Stimulated activated CD8-positive, alpha-beta memory T cell treated with anti-CD3 and anti-CD28 coated beads, Interleukin-7, amount 100 ng/mL, for 1 hour (primary cell): ENCODE measurements at places on chromosomes 7 and 10.

- DNase-seq = no peak
These were observed 89.0 kb downstream of the ST8SIA6 start for GRCh38 chr10:17365402-17365801.

DNA sequence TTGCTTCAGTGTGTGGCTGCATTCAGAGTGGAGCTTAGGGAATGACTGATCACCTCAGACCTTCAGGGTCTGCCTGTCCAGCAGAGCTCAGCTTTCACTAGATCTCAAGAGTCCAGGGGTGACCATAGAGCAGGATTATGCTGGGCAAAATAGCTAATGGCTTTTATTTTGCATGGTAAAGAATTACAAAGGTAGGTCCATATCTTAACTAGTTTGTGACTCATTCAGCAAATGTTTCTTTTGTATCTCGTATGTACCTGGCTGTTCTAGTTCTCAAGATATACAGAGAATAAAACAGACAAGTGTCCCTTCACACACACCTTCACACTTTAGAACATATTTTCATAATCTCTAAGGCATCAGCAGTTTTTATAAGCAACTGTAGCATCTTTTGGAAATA lies 180.5 kb downstream of the DYNC1I1 start:
- no peak for DNase-seq

- DNase-seq = no peak
These were observed 137.6 kb downstream of the C10orf105 start for GRCh38 chr10:71582019-71582418.

DNA sequence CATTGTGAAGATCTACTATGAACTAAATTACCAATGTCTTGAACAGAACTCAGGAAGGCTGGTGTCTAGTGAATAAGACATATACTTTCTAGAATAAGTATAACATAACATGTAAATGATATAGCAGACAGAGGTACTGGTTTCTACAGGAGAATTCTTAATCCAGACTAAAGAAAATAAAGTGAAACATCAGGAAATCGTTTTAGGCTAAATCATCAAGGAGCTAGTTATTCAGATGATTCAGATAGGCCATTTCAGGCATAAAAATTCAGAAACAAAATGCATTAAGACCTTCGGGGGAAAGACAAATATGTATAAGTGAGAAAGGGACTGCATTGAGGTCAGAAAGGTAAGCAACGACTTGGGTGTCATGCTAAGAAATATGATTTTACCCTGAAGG lies 170.6 kb downstream of the LRRN3 start:
- no peak for DNase-seq

- no peak for DNase-seq
These were observed 7.0 kb downstream of the NAT16 start for GRCh38 chr7:101172854-101173751.

- no peak for DNase-seq
These were observed 178.2 kb upstream of the KLF6 start for GRCh38 chr10:3963191-3963673.

GRCh38 chr7:119967221-119967620 lies 305.8 kb upstream of the KCND2 start:
- DNase-seq = no peak

GRCh38 chr7:44473295-44473694 lies 17.2 kb downstream of the NUDCD3 start:
- no peak for DNase-seq

- no peak for DNase-seq
These were observed at the start of gene LRCH4 for GRCh38 chr7:100585511-100586265. LRCH4 (minus strand) TSS chr7:100586129; CDS start chr7:100586100, 29 bp downstream.

DNA sequence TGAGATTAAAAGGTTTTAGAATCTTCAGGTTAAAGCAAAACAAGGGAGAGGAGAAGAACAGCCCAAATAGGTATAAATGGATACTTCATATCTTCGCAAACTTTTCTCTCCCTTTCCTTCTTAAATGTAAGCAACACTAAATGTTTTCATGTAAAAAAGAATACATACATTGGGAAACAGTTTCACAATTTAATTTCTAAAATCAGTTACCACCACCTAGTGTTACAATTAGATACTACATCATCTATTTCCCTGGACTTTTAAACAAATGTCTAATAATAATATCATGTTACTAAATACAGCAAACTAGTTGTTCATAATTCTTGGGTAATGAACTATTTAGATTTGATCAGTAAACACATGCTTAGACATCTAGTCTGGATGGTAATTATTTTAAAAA lies 35.8 kb downstream of the MINDY3 start:
- no peak for DNase-seq

DNA sequence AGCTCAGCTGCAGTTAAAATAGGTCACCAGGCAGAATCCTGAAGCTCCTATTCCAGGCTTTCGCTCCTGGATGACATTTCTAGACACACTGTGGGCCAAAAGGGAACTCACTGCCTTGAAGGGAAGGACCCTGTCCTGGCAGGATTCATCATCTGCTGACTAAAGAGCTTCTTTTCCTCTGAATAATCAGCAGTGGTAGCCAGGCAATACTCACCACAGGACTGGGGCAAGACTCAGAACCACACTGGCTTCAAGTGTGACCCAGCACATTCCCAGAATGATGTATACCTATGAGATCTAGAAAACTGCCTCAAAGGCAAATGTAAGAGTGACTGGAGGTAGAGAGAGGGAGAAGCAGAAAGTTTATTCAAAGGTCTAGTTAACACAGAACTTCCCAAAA lies 29.5 kb upstream of the EBF3 start:
- DNase-seq = no peak

DNA sequence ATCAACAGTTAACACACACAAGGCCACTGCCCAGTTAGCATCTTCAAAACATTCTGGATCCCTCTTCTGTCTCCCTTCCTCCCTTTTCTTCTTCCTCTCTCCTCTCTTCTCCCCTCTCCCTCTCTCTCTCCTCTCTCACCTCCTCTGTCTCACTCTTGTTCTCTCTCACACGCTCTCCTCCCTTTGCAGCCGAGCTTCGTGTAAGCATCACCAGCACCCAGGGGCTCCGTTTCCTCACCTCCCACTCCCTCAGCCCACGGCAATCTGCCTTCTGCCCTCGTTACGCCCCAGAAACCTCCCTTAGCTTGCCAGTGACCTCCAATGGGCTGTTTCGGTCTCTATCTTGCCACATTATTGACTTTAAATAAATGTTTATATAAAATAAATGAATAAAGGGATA lies 147.4 kb downstream of the TEX36 start:
- no peak for DNase-seq

DNA sequence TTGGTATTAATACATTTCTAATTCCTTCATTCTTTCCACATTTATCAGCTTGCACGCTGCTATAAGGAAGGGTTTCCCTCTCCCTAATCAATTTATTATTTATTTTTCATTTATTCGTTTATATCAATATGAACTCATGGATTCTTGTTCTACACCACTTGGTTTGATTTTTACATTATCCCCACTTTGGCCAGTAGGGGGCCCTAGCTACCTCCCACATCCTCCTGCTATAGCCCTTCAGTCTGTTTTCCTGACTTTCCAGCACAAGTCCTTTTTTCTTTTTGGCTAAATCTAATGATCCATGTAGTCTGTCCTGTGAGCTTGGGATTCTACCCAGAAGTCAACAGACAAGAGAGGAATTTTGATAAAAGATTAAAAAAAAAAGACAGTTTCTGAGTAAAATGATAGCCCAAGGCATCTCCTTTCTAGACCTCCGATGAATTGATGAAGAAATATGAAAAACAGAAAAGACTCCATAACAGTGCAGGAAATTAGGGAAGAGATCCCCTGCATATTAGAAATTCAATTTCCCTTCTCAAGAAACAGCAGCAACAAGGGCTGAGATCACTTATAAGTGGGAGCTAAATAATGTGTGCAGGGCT lies 47.7 kb downstream of the LYZL2 start:
- DNase-seq = no peak

DNA sequence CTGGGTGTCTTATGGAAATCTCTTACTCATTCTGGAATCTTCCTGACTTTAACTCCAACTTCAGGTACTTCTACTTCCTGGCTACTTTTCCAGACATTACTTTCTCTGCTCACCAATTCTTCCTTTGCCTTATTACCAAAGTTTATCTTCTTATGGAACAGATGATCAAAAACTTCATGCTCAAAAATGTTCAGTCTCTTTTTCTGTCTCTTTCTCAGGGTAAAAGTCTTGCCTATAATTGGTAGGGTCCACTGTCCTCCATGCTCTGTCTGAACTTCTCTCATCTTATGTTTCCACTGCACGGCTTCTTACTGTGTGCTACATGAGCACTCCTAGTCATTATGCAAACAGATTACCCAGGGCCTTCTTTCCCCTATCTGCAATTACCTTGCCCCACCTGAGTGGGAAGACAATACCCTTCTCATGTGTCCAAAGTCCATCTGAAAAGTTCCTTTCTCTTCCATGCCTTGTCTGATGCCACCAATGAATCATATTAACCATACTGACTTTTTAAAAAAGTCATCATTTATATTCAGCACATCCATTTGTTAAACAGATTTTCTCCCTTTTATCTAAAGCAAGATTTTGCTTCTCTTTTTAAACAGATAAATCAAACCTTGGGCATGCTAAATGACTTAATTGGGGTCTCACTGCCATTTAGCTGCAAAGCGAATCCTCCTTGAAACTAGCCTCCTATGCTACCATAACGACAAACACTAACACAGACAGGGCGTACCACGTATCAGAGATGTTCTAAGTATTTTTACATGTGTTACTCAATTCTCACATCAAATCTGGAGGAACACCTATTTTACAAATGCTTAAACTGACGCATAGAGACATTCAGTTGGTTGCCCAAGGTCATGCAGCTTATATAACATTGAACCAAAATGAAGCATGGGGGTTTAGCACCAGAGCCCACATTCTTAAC lies 48.8 kb downstream of the SEMA3C start:
- no peak for DNase-seq

- no peak for DNase-seq
These were observed 4.7 kb downstream of the NPTX2 start for GRCh38 chr7:98621573-98622482.

DNA sequence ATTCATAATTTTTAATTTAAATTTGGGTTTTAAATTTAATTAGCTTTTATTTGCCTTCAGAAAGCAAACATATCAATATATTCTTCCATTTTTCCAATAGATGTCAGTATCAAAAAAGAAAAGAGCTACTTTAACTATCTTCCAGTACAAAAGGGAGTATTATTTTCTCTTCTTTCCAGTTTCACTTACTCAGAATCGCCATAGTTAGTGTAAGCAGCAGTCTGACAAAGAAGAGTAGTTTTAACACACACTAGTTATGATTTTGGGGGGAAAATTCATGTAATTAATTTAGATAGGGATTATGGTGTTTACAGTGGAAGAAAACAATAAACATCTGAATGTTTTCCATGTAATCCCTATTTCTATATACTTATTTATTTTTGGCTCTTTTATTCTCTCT lies 272.6 kb upstream of the DGKB start:
- no peak for DNase-seq

DNA sequence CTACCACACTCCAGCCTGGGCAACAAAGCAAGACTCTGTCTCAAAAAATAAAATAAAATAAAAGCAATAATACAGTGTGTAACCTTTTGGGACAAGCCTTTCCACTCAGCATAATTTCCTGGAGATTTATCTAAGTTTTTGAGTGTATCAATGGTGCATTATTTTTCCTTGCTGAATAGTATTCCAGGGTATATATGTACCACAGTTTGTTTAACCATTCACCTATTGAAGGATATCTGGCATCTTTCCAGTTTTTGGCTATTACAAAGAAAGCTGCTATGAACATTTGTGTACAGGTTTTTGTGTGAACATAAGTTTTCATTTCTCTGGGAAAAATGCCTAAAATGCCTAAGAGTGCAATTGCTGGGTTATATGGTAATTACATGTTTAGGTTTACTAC lies 59.9 kb downstream of the RBM20 start:
- no peak for DNase-seq

DNA sequence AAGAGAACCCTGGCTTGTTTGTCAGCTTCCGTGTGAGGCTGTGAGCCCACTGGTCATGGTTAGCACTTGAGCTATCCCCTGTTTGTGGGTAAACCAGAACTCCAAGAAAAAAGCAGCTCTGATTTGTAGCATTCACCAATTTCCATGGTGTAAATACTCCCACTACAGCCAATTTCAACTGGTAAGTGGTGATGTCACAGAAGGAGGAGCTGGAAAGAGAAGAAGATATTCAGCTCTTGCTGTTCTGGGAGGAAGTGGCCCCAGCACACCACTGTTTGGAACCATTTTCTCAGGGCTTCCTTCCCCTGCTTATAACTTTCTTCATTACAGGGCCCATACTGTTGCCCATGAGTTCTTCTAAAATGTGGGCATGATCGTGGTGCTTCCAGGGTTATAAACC lies 500.1 kb upstream of the ZMIZ1 start:
- no peak for DNase-seq

GRCh38 chr7:153399554-153399940 lies 640.0 kb downstream of the ACTR3B start:
- DNase-seq = no peak

GRCh38 chr10:102714621-102715455 lies at the start of gene SFXN2:
SFXN2 (plus strand) TSS chr10:102714636; CDS start chr10:102726637, 12,001 bp downstream.
- DNase-seq = no peak

- no peak for DNase-seq
These were observed 2.7 kb upstream of the TMEM254 start for GRCh38 chr10:80075781-80076180.

DNA sequence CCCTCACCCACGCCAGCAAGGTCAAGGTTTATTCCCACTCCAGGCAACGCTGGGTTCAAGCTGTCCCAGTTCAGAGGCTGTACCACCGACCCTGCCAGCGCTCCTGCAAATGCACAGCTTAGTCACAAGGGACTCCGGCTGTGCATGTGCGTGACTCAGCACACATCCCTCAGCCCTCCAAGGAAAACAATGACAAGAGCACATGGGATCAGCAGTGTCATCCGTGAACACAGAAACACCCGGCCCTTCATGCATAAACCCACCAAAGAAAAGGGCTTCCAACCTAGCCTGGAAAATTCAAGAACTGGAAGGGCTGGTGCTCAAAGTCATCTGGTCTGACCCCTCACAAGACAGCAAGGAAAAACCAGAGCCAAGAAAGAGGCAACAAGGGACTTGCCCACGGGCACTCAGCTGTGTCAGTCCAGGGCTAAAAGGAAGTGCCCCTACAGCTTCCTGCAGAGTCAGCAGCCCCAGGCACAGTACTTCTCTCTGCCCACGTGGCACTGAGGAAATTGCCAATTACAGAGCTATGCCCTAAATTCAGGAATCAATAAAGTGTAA lies 106.1 kb downstream of the KCNMA1 start:
- no peak for DNase-seq

GRCh38 chr7:129055294-129055816 lies 444 bp upstream of the TNPO3 start:
- no peak for DNase-seq

- no peak for DNase-seq
These were observed 47.5 kb upstream of the ANTXRL start for GRCh38 chr10:46239247-46239646.

- DNase-seq = no peak
These were observed 51.1 kb downstream of the DPYSL4 start for GRCh38 chr10:132237871-132238270.
